ENCODE measurements at places on chromosomes 4 and X.

GRCh38 chr4:108820492-108821350, 57.9 kb upstream of the ETNPPL start:
- DNase-seq = no peak

DNA sequence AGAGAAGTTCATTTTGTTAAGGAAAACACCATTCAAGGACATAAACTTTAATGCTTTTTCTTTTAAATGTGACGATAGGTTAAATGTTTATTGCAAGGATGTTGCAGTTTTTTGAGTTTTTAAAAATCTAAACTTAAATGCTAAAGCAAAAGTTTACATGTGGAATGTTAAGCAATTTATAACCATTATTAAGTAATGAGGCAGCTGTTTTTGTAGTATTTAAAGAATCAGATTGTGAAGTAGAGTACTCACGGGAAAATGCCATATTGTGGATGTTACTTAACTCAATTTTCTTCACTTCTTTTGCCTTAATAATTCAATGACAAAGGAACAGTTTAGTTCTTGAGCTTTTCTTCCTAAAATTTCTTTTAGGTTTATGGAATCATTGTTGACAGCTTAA, 43.5 kb downstream of the UBE2K start:
- DNase-seq = no peak

DNA sequence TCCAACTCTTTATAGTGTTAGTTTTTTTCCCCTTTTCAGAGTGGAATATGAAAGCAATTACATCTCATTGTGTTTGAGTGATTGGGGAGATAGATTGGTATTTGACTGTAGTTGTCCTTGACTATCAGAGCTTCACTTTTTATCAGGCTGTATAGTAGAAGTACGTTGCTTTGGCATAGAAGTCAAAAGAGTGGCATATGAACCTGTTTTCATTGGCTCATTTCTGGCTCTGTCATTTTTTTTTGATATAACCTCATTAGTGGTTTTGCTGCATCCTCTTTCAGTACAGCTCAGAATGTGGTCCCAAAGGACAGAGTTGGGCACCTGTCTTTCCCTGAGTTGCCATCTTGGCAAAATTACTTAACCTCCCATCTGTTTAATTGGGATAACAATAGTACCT, 1.4 kb downstream of the TMA16 start:
- no peak for DNase-seq

GRCh38 chr4:175447016-175447415, 365.0 kb downstream of the GPM6A start:
- no peak for DNase-seq

- DNase-seq = no peak
Measured at GRCh38 chrX:54087661-54088060, 43.4 kb upstream of the PHF8 start.

DNA sequence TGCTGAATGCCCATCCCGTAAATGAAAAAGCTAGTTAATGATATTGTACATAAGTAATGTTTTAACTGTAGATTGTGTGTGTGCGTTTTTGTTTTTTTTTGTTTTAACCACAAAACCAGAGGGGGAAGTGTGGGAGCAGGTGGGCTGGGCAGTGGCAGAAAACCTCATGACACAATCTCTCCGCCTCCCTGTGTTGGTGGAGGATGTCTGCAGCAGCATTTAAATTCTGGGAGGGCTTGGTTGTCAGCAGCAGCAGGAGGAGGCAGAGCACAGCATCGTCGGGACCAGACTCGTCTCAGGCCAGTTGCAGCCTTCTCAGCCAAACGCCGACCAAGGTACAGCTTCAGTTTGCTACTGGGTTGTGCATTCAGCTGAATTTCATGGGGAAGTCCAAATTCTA, at the start of gene SPP1:
TSS of gene SPP1 (plus strand) at position 249 of the 400 bp plus-strand sequence. CDS start 1,182 bp downstream, outside the sequence.
- DNase-seq = no peak

- no peak for DNase-seq
Measured at GRCh38 chrX:148610328-148610698, 109.9 kb downstream of the AFF2 start.

DNA sequence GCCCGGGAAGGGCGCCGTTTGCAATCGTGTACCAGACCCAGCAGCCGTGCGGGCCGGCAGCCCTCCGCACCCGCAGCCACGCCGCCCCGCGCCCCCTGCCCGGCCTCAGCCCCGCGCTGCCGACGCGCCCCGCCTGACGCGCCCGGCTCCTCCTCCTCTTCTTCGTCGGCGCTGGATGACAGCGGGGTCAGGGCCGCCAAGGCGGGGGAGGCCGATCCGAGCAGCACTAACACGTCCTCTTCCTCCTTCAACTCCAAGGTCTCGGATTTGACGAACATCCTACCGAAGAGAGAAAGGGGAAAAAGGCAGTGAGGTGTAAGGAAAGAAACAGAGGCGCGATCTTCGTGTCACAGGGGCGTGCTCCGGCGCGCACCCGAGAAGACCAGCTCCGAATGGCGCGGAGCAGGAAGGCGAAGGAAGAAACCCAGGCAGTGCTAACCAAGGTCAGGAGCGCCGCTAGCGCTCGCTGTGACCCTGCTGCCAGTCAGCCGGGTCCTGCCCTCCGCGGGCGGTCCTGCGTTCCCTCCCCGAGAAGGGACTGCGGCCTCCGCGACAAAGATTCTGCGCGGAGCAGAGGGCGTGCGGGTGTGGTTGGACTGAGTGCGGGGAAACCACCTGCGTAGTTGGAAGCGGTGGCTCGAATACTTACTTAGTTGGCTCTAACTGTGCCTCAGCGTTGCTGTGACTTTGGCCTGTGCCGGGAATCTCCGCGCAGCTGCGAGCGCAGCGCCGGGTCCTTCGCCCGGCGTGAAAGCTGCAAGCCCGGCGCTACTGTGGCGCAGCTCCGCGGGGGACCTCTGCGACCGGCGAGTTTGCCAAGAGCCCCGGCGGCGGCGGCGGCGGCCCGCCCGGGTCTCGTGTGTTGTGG, 548 bp downstream of the NEUROG2 start:
- DNase-seq = no peak

- DNase-seq = no peak
Measured at GRCh38 chr4:48341776-48342605, 662 bp downstream of the SLAIN2 start.

GRCh38 chr4:169154121-169154520, 116.6 kb downstream of the SH3RF1 start:
- DNase-seq = no peak

- no peak for DNase-seq
Measured at GRCh38 chr4:21827575-21827974, 121.0 kb downstream of the KCNIP4 start.

- DNase-seq = no peak
Measured at GRCh38 chr4:88857588-88857987, 160.0 kb upstream of the NAP1L5 start.

GRCh38 chr4:155426953-155427352, 50.2 kb upstream of the MAP9 start:
- no peak for DNase-seq

DNA sequence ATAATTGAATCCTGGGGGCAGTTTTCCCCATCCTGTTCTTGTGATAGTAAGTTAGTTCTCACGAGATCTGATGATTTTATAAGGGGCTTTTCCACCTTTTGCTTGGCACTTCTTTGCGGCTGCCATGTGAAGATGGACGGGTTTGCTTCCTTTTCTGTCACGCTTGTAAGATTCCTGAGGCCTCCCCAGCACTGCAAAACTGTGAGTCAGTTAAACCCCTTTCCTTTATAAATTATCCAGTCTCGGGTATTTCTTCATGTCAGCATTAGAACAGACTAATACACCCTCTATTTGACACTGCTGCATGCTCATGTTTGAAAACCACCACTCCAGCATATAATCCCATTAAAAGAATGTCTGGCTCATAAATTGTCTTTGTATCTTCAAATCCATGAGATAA, 264.4 kb upstream of the ITM2A start:
- no peak for DNase-seq

- DNase-seq = peak; percentile 90
Measured at GRCh38 chrX:24231131-24231540, 81.6 kb downstream of the ZFX start.

- no peak for DNase-seq
Measured at GRCh38 chr4:48815483-48815882, 15.4 kb upstream of the OCIAD1 start.

DNA sequence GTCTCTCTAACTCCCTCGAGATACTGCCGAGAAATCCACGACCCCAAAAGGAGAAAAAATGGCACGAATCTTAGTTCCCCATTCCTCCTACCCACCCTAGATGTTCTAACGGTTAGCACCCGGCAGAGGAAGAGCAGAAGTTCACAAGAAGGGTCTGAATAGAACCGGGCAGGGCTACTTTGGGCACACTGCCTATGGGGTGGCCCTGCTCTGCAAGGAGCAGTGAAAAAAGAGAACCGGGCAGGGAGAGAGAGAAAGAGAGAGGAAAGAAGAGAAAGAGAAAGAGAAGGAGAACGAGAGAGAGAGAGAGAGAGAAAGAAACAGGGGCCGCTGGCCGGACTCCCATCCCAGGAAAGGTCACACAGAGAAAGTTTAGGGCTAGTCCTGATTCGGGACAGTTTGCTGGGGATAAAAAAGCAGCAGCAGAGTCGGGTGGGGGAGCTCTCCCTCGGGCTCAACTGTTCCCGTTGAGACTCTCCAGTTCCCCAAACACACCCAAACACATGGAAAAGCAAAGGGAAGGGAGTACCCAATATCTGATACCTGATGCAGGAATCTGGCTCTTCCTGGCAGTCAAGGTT, 468 bp downstream of the GLA start:
- DNase-seq = no peak

- DNase-seq = no peak
Measured at GRCh38 chr4:113088050-113088449, 38.6 kb downstream of the ANK2 start.

DNA sequence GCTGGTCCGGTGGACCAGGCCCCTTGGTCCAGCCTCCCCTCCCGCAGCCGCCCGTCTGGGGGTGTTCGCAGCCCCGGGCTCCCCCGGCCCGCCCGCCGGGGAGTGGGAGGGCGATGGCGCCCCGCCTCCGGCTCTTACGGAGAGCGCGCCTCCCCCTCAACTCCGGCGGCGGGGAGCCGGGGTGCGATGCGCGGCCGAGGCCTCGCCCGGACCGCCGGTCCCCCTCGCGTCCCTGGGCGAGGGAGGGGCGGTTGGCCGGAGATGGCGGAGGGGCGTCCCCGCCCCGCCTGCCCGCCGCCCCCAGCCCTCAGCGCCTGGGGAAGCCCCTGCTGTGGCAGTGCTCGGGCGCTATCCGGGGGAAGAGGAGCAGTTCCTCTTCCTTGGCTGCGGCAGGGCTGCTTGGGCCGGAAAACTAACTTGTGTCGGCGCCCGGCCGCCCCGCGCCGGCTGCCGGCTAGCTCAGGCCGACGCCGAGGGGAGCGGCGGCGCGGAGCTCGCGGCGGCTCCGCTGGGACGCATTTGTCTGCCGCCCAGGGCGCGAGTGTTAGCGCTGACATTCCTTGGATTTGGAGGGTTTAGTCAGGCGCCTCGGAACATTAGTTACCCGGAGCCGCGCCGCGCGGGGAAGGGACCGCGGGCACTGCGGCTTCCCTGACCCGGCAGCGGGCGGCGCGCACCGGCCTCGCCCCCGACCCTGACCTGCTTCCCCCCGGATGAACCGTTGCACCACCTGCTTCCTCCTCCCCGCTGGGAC, 994 bp downstream of the GALNT7 start:
- peak; percentile 48 for DNase-seq

- no peak for DNase-seq
Measured at GRCh38 chrX:82134378-82134777, 932.5 kb downstream of the SH3BGRL start.

- DNase-seq = no peak
Measured at GRCh38 chr4:2685541-2685940, 70.6 kb downstream of the TNIP2 start.

DNA sequence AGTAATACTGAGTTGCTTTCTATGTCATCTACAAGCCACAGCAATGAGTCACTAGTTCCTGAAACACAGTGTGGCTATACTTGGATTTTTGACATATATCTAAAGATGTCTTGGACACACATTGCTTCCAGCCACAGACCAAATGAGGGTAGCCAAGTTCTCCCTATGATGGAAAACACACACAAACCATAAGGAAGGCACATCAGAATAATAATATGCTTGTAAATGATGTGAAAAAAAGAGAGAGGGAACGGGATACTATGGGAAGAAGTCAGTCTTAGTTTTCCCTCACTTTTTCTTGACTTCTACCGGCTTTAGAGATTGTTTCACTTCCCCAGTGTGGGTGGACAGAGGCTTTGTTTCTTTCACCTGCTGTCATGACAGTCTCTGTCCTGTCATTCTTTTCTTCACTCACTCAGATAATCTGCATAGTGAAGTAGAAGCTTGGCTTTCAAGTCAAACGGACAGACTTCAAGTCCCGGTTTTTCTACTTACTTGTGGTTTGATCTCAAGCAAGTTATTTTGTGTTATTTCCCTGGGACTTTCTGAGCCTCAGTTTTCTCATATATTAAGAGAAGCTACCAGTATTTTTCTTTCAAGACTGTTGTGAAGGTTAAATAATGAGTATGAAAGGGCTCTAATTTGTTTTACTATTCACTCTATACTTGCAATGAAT, 34.7 kb downstream of the P2RY10 start:
- no peak for DNase-seq

DNA sequence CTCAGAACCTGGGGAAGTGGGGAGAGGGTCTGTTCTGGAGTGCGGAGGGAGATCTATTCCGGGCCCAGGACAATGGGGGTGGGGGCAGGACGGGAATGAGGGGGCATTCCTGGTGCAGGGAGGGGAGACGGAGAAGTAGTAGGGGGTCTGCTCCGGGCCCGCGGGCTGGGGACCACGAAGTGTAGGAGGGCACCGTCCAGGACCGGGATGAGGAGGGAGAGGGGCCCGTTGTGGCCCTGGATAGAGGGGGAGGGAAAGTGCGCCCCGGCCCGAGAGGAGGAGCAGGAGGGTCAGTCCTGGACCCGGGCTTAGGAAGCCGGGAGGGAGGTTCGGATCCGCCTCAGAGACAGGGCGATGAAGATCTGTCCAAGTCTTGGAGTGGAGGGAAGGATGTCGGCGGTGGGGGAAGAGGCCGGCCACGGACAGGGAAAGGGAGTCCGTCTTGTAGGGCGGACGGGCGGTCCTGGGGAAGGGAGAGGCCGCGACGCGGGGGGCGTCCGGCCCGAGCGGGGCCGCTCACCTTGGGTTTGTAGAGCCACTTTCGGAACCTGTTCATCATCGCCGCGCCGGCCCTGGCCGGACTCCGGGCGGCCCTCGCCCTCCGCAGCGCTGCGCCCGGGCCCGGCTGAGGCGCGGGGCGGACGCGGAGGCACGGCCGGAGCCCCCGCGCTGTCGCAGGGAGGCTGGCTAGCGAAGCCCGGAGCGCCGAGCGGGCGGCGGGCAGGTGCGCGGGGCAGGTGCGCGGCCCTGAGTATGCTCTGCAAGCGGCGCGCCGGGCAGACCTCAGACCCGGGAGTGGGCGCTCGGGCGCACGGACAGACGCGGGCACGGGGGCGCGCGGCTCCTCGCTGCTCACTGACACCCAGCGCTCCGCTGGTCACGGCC, at the start of gene ZFYVE28:
TSS of gene ZFYVE28 (minus strand) at position 881 of the 885 bp plus-strand sequence. CDS start at position 559, 322 bp downstream.
- DNase-seq = no peak

- no peak for DNase-seq
Measured at GRCh38 chrX:63275127-63275526, 76.0 kb downstream of the SPIN4 start.

GRCh38 chr4:177369372-177369771, 59.7 kb downstream of the NEIL3 start:
- peak; percentile 28 for DNase-seq

GRCh38 chrX:147850875-147851274, 60.8 kb upstream of the FMR1 start:
- no peak for DNase-seq
